ENCODE measurements at places on chromosomes 2 and 18.

GRCh38 chr18:13568443-13569392 is 157.6 kb downstream of the FAM210A start:
- no peak for DNase-seq

- no peak for DNase-seq
Observed at GRCh38 chr2:10963155-10963554, 51.4 kb downstream of the KCNF1 start.

DNA sequence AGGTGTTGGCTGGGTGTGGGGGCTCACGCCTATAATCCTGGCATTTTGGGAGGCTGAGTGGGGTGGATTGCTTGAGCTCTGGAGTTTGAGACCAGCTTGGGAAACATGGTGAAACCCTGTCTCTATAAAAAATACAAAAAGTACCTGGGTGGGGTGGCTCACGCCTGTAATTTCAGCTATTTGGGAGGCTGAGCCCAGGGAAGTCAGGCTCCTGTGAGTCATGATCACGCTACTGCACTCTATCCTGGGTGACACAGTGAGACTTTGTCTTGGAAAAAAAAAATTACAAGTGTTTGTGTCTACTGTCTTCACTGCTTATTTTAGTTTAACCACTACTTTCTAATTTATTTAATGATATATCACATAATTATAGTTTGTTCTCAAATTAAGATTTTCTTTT is 62.7 kb upstream of the DOCK10 start:
- DNase-seq, result no peak

- DNase-seq, result no peak
Observed at GRCh38 chr2:101515477-101515876, 40.6 kb upstream of the RFX8 start.

GRCh38 chr2:233119806-233120205 is 59.7 kb downstream of the INPP5D start:
- no peak for DNase-seq

DNA sequence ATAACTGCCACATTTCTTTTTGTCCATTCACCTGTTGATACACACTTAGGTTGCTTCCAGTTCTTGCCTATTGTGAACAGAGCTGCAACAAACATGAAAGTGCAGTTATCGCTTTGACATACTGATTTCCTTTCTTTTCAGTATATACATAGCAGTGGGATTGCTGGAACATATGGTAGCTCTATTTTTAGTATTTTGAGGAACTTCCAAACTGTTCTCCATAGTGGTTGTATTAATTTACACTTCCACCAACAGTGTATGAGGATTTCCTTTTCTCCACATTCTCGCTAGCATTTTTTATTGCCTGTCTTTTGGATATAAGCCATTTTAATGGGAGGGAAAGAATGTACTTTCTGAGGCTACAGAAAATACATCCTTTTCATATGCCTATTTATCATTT is 167.4 kb downstream of the GULP1 start:
- no peak for DNase-seq

- DNase-seq, result no peak
Observed at GRCh38 chr2:72745679-72746368, 80.0 kb downstream of the EXOC6B start.

DNA sequence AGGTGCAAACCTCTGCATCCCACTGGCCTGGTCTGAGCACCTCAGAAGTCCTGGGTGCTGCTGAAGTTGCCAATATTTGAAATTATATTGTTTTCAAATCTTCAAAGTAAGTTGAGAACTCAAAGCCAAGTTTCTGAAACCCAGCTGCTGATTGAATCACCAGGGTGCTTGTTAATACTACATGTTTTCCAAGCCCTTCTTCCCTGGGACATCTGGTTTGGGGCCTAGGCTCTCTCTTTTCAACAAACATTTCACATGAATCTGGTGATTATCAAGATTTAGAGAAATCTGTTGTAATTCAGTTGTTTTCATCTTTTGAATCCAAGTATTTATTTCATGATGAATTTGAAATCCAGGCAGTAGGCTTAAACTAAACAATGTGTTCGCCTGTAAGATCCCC is 24.4 kb downstream of the MLPH start:
- no peak for DNase-seq

DNA sequence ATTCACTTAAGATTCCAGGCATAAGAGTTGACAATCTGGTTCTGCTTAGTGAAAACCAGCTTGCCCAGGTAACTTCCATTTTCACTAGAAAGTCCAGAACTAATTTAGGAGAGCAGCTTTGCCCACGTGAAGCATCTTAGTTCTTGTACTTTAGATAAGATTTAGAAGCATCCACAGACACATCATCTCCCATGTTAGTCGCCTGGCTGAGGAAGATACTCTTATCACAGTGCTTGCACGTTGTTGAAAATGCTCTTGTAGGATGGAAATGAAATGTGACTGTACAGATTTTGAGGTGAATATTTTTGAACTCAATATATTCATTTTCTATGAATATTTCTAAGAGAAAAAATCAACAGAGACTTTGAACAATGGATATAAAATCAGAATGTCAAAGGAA is 159.7 kb downstream of the SOCS6 start:
- no peak for DNase-seq

DNA sequence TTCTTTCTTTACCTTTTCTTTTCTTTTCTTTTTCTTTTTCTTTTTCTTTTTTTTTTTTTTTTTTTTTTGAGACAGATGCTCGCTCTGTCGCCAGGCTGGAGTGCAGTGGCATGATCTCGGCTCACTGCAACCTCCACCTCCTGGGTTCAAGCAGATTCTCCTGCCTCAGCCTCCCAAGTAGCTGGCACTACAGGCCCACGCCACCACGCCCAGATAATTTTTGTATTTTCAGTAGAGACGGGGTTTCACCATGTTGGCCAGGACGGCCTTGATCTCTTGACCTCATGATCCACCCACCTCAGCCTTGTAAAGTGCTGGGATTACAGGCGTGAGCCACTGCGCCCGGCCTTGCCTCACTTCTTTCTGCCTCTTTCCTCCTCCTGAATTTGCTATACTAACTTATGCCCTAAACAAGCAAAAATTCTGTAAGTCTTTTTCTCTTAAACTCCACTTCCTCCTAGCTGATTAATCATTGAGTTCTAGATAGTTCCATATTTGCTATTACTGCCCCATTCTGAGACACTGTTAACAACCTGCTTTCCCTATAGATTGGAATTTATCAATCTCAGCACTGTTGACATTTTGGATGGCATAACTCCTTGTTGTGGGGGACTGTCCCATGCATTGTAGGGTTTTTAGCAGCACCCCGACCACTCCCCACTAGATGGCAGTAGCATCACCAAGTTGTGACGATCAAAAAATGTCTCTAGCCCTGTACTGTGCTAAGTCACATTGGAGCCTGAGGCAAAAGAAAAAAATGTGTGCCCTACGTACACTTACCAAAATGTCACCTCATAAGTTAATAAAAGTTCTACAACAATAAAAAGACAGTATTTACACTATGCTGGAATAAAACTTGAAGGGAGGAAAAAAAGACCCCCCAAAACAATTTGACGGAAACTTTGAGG is 16.4 kb upstream of the THADA start:
- peak; percentile 23 for DNase-seq

DNA sequence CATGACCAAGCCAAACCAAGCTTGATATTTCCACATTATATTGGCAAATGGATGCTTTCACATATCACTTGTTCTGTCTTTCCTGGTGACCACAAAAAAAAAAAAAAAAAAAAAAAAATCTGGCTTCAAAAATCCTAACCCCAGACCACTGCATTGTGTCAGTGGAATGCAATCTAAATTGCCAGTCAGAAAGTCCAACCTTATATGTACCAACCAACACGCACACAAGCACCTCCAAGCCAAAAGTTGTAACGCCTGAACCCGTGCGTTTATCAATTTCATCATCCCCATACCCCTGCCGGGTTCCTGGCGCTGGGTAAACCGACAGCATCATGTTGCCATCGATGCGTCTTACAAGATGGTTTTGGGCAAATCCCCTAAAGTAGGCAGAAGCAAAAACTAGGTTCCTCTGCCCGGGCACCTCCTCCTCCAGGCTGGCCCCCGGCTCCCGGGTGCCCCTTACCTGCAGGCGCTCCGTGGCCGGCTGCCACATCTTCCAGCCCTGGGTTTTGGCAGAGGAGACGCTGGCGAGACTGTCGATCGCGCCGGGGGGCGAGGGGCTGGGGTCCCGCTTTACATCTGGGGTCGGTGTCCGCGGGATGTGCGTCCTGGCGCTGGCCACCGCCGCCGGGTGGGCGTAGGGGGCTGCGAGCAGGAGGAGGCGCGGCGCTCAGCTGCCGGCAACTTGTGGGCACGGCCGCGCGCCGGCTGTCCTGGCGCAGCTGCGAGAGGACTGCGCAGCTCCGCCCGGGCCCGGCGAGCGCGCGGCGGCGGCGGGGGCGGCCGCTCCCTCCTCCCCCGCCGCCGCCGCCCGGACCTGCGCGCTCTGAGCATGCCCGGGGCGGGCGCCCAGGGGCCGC is at the start of gene PID1:
PID1 (minus strand) TSS at position 737 of the 860 bp plus-strand sequence; CDS start at position 493, 244 bp downstream.
- no peak for DNase-seq

- DNase-seq, result no peak
Observed at GRCh38 chr2:24743924-24744323, 49.3 kb downstream of the PTRHD1 start.

DNA sequence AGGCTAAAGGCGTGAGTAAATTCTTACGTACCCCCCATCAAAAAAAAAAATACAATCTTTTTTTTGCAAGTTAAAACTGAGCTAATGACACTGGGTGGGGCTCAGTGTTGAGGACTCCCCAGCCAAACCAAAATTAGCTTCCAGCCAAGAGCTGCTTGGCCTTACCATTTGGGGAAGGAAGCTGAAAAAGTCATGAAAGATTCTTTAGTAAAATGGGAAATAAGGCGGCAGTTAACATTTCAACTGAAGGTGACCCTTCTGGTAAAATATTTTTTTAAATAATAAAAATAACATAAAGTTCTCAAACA is 16.4 kb downstream of the SMAD7 start:
- no peak for DNase-seq

DNA sequence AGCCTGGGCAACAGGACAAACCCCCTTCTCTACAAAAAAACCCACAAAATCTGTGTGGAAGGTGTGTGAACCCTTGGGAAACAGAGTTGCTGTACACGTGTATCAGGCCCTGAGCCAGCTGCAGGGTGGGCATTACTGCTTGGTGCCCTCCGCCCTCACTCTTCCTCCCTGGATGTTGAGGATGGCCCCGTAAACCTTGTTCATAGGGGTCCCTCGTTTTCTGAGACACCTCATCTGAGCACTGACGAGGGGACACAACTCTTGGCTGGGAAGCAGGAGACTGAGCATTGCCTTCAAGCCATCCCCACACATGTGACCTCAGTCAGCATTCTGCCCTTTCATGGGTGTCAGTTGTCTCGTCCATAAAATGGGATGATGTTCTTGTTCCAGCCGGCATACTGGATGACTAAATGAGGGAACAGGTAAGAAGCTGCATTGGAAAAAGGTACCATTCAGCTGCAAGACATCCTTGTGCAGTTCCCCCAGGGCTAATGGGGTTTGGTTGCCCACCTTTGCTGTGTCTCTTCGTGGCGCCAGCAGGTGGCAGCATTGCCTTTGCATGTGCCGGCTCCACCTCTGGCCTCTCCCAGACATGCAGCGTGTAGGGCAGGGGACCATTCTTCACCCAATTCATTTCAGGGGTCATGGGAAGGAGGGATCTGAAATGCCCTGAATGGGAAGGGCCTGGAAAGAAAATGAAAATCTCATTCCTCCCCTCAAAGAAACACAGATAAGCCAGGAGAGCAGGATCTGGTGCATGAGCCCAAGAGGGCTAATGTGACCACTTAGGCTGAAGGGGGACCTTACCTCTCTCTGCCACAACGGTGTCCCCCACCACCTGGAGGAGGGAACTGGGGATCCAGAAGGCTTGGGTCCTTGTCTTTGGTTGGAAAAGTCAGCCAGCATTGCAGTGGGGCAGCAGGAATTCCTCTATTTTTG is 36.4 kb upstream of the HAAO start:
- DNase-seq, result peak; percentile 5

- no peak for DNase-seq
Observed at GRCh38 chr18:39435996-39436395, 1870.4 kb upstream of the CELF4 start.

GRCh38 chr18:76441668-76442412 is 53.2 kb downstream of the ZNF516 start:
- DNase-seq, result no peak

DNA sequence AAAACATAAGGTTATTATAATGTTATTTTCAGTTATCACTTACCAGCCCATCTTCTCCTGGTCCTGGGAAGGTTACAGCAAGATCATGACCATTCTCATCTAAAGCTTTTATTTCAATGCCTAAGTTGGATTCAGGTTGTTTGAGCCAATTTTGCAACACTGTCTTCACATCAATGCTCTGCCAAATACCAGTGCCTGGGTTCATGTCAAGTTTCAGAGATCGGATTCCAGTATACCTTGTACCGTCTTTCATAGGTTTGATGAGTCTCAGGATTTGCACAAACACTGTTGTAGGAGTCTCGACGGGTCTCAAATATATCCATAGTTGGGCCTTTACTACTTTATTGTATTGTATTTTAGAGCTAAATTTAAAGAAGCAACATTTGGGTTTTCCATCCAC is 2.5 kb downstream of the MSTN start:
- no peak for DNase-seq

- DNase-seq, result no peak
Observed at GRCh38 chr2:138512672-138513071, 11.1 kb downstream of the SPOPL start.

DNA sequence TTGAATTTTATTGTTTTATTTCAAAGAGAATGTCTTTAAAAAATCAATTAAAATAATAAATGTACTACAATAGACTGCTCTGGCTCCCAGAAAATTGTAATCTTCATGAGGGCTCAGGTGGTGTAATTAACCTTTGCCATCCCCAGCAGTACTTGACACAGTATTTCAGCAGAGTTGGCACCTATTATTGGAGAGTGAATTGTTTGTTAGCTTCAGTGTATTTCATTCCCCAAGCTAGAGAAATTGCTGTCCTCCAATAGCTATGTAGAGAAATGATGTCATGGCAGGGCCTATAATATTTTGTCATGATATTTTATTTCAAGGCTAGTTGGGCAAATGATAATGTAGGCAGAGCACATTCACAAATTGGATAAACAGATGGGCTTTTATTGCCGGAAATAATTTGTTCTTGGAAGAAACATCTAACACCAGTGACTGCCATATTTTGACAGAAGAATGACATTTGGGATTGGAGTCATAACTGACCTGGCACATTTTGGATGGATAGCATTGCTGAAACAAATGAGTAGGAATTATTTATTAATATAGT is 712.0 kb upstream of the NXPH2 start:
- no peak for DNase-seq

DNA sequence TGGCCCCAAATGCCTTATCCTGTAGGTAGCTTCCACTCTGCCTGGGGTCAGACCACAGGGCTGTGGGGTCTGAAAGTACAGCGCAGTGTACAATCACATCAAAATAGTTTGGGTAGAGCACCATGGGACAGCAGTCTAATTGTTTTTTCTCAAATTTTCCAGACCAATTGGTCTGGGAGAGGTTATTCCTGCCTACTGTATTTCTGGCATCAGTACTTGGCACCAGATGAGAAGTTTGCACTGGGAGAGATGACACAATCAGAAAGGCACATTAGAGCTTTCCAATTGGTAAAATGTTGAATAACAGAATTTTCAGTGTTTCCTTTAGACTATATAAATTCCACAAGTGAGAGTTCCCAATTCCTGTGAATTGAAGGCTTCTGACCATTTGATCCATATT is 30.9 kb upstream of the LRRTM1 start:
- DNase-seq, result no peak
